ENCODE measurements at places on chromosomes 2 and 18. TPM values are rescaled to one million over a fixed set of nuclear protein-coding genes. Genes with fewer than 3 reads are reported as not detected.

Gene IL37
- total RNA-seq, result not detected

Gene SULT1C2
- 0.17 TPM for total RNA-seq

Gene TMEM169
- total RNA-seq, result 0.75 TPM

- no peak for DNase-seq
- H3K4me1 ChIP-seq, result no peaks in the 10 kb centered on the region
- H3K27me3 ChIP-seq, result no peaks in the 10 kb centered on the region
- H3K36me3 ChIP-seq, result no peaks in the 10 kb centered on the region
These were observed 526.2 kb downstream of the IRS1 start for GRCh38 chr2:226273440-226273839.

DNA sequence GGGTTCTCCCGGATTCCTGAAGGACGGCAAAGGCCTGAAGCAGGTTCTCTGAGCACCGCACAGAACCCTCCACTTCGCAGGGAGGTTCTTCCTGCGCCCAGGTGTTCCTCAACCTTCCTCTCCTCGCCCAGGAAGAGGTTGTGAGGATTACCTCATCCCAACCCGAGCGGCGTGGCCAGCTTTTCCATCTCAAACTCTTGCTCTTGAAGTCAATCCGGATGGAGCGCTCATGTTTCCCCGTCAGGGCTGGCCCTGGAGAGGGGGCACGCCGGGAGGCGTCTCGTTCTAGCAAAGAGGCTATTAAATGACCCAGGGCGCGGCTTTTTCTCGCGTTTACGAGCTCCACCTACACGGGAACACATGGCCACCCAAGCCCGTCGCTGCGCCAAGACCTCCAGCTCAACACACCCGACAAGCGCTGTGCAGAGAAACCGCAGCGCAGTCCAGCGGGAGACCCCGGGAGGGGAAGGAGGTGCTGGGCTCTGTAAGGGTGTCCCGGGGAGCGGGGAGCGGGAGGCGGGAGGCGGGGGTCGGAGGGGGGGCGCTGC, 540 bp upstream of the RAB10 start:
- H3K4me1 ChIP-seq, result peaks cover 11% of the 10 kb centered on the region
- no peak for DNase-seq
- H3K27ac ChIP-seq, result peak overlapping the region; percentile 98

Gene TMEM163
- 0.17 TPM for total RNA-seq

GRCh38 chr2:176622792-176623191, 353.6 kb downstream of the MTX2 start:
- H3K4me1 ChIP-seq, result no peaks in the 10 kb centered on the region
- no peak for DNase-seq
- no peak overlapping the region for H3K4me3 ChIP-seq
- no peak overlapping the region for H3K27ac ChIP-seq
- H3K36me3 ChIP-seq, result no peaks in the 10 kb centered on the region

DNA sequence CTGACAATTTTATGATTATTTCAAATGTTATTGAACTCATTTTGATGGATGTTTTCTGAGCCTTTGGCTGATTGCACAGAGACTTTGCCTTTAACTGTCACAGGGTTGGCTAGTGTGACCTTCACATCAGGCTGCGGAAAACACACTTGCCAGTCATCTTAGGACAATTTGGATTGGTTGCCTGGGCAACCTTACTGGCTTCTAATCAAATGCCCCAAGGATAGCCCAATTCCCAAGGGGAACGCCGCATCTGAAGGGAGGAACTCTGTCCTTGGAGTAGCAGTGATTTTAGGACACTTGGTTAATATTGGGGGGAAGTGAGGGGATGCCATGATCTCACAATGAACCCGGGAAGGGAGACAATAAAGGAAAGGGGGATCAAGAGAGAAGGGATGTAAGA, 29.5 kb downstream of the OSBPL6 start:
- H3K36me3 ChIP-seq, result no peaks in the 10 kb centered on the region
- H3K4me3 ChIP-seq, result no peak overlapping the region
- H3K4me1 ChIP-seq, result no peaks in the 10 kb centered on the region
- no peak for DNase-seq
- no peaks in the 10 kb centered on the region for H3K27me3 ChIP-seq
- no peak overlapping the region for H3K27ac ChIP-seq

Gene CD226
- 4.4 TPM for total RNA-seq

GRCh38 chr2:147644491-147644890, 200.3 kb upstream of the ACVR2A start:
- no peaks in the 10 kb centered on the region for H3K4me1 ChIP-seq

DNA sequence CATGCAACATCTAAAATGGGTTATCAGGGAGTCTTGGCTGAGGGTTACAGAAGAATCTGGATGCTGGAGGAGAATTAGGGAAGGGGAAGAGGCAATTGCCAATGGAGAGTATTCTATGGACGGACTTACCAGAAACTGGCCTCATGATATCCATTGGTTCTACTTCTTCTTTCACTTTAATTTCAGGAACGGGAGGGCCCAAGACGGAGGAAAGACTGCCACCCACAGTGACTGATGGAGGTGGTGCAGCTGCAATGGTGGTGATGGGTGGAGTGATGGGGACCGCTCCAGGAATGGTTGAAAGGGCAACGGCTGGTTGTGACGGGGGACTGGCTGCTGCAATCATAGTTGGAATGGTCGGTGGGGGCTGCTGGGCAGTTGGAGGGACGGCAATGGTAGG, 69.1 kb upstream of the AMMECR1L start:
- no peak for DNase-seq
- no peak overlapping the region for H3K27ac ChIP-seq
- no peaks in the 10 kb centered on the region for H3K27me3 ChIP-seq
- peaks cover 26% of the 10 kb centered on the region for H3K36me3 ChIP-seq

Gene LCT
- not detected for total RNA-seq

GRCh38 chr2:238242731-238243495, 3.1 kb upstream of the HES6 start:
- peaks cover 7% of the 10 kb centered on the region for H3K36me3 ChIP-seq
- H3K27ac ChIP-seq, result no peak overlapping the region
- H3K4me3 ChIP-seq, result no peak overlapping the region
- no peak for DNase-seq
- H3K27me3 ChIP-seq, result no peaks in the 10 kb centered on the region
- peaks cover 12% of the 10 kb centered on the region for H3K4me1 ChIP-seq

DNA sequence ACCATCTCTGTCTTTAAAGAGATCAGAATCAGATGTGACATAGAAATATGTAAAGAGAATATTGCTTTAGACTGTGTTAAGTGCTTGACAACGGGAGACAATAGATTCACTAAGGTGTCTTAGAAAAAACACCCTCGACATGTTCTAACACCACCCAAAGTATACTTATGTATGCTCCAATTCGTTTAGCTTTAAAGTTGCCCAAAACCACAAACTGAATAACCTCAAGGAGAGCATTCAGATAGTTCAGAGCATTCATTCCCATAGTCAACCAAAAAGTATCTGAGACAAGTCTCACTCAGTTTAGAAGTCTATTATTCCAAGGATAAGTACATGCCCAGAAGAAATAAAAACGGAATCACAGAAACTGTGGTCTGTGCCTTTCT, 96.4 kb downstream of the KYNU start:
- no peak for DNase-seq
- H3K27me3 ChIP-seq, result no peaks in the 10 kb centered on the region

Gene NDUFS1
- 80.7 TPM for total RNA-seq

Gene UGT1A3
- total RNA-seq, result 18.2 TPM

DNA sequence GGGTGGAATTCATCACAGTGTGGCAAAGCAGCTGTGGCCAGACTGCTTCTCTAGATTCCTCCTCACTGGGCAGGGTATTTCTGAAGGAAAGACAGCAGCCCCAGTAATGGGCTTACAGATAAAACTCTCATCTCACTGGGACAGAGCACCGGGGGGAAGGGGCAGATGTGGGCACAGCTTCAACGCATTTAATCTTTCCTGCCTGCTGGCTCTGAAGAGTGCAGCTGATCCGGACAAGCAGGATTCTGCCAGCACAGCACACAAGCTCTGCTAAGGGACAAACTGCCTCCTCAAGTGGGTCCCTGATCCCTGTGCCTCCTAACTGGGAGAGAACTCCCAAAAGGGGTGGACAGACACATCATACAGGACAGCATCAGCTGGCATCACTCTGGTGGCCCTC, 779.9 kb upstream of the CNTNAP5 start:
- H3K4me3 ChIP-seq, result no peak overlapping the region
- no peaks in the 10 kb centered on the region for H3K27me3 ChIP-seq
- no peaks in the 10 kb centered on the region for H3K4me1 ChIP-seq
- H3K36me3 ChIP-seq, result no peaks in the 10 kb centered on the region
- H3K27ac ChIP-seq, result no peak overlapping the region

Gene CCDC102B
- 0.89 TPM for total RNA-seq

- H3K4me1 ChIP-seq, result peaks cover 9% of the 10 kb centered on the region
- DNase-seq, result no peak
- H3K36me3 ChIP-seq, result no peaks in the 10 kb centered on the region
- peak overlapping the region; percentile 88 for H3K4me3 ChIP-seq
- H3K27me3 ChIP-seq, result no peaks in the 10 kb centered on the region
- peak overlapping the region; percentile 98 for H3K27ac ChIP-seq
These were observed 822 bp upstream of the GPD2 start for GRCh38 chr2:156435396-156435717.

- H3K27ac ChIP-seq, result no peak overlapping the region
- H3K4me1 ChIP-seq, result no peaks in the 10 kb centered on the region
- H3K36me3 ChIP-seq, result no peaks in the 10 kb centered on the region
- no peak for DNase-seq
- H3K27me3 ChIP-seq, result no peaks in the 10 kb centered on the region
These were observed 25.1 kb upstream of the CREB1 start for GRCh38 chr2:207504513-207505170.

GRCh38 chr2:112749755-112750559, 14.5 kb downstream of the CKAP2L start:
- peak; percentile 82 for DNase-seq
- H3K27ac ChIP-seq, result peak overlapping the region; percentile 5
- H3K4me1 ChIP-seq, result peaks cover 11% of the 10 kb centered on the region
- H3K27me3 ChIP-seq, result no peaks in the 10 kb centered on the region

Gene GRHL1
- total RNA-seq, result 13.7 TPM

Gene DCDC2C
- total RNA-seq, result not detected

- H3K27me3 ChIP-seq, result no peaks in the 10 kb centered on the region
- no peak for DNase-seq
- H3K4me3 ChIP-seq, result no peak overlapping the region
- H3K4me1 ChIP-seq, result peaks cover 11% of the 10 kb centered on the region
These were observed 62.8 kb upstream of the RBM44 start for GRCh38 chr2:237735798-237736197.

GRCh38 chr2:142058149-142058548, 72.7 kb downstream of the LRP1B start:
- H3K27me3 ChIP-seq, result no peaks in the 10 kb centered on the region
- H3K36me3 ChIP-seq, result no peaks in the 10 kb centered on the region
- no peaks in the 10 kb centered on the region for H3K4me1 ChIP-seq
- DNase-seq, result no peak
- no peak overlapping the region for H3K27ac ChIP-seq

Gene PID1
- total RNA-seq, result 13.3 TPM

Gene MCM6
- total RNA-seq, result 2.7 TPM

Gene UGT1A4
- total RNA-seq, result 136 TPM

Gene NYAP2
- total RNA-seq, result not detected

DNA sequence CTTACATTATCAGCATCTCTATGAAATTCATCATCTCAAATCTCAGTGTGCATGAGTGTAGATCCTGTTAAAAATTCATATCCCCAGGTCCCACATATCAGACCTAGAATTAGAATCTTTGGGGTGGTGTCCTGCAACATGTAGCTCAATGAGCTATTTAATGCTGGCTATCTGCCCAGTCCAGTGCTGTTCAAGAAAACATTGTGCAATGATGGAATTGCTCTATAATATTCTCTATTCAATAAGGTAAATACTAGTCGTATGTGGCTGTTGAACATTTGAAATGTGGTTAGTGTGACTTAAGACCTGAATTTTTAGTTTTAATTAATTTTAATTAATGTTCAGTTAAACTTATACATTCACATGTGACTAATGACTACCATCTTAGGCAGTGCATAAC, 127.4 kb downstream of the NOL4 start:
- H3K27ac ChIP-seq, result no peak overlapping the region
- no peak overlapping the region for H3K4me3 ChIP-seq
- H3K4me1 ChIP-seq, result peaks cover 7% of the 10 kb centered on the region
- DNase-seq, result no peak
- no peaks in the 10 kb centered on the region for H3K27me3 ChIP-seq
- no peaks in the 10 kb centered on the region for H3K36me3 ChIP-seq

DNA sequence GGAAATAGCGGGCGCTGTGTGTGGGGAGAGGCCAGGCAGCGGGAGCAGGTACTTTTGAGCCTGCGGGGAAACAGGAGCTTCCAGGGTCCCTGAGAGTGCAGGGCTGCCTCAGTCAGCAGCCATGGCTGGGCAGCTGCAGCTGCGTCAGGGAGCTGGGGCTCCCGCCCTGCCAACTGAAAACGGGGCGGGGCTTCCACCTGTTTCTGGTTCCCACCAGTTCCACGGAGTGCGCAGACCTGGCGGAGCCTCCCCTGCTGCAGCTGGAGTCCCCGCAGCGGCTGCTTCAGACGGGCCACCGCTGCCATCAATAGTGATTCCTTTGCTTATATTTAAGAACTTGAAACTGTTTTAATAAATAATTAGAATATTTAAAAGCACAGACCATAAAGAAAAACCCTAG, 30.6 kb upstream of the RPRM start:
- no peak overlapping the region for H3K27ac ChIP-seq
- DNase-seq, result no peak
- no peaks in the 10 kb centered on the region for H3K27me3 ChIP-seq

- no peak for DNase-seq
- peak overlapping the region; percentile 54 for H3K27ac ChIP-seq
- H3K36me3 ChIP-seq, result no peaks in the 10 kb centered on the region
- no peak overlapping the region for H3K4me3 ChIP-seq
These were observed 81.5 kb downstream of the CHRNA1 start for GRCh38 chr2:174682578-174683391.

GRCh38 chr2:70946832-70947442, 11.2 kb downstream of the ATP6V1B1 start:
- no peak overlapping the region for H3K4me3 ChIP-seq
- H3K27me3 ChIP-seq, result no peaks in the 10 kb centered on the region
- DNase-seq, result peak; percentile 58
- H3K4me1 ChIP-seq, result peaks cover 2% of the 10 kb centered on the region
- H3K27ac ChIP-seq, result no peak overlapping the region

GRCh38 chr2:181235683-181236459, 221.3 kb upstream of the ITGA4 start:
- H3K27me3 ChIP-seq, result no peaks in the 10 kb centered on the region
- no peak for DNase-seq
- H3K27ac ChIP-seq, result no peak overlapping the region

GRCh38 chr18:9987345-9987744, 73.5 kb downstream of the VAPA start:
- H3K27ac ChIP-seq, result no peak overlapping the region
- no peak overlapping the region for H3K4me3 ChIP-seq
- H3K36me3 ChIP-seq, result no peaks in the 10 kb centered on the region
- DNase-seq, result no peak
- peaks cover 5% of the 10 kb centered on the region for H3K4me1 ChIP-seq

- no peak overlapping the region for H3K27ac ChIP-seq
- no peaks in the 10 kb centered on the region for H3K27me3 ChIP-seq
- DNase-seq, result no peak
- H3K36me3 ChIP-seq, result no peaks in the 10 kb centered on the region
These were observed 117.5 kb downstream of the SCN3A start for GRCh38 chr2:165086337-165086736.

Data from liver (tissue), 10 donors.